Renal pelvis (tissue), 12 donors: ENCODE measurements at places on chromosomes 7 and 10. TPM values are rescaled to one million over a fixed set of nuclear protein-coding genes. Genes with fewer than 3 reads are reported as not detected.

ZNF3 gene
- polyA plus RNA-seq = 57.8 TPM

- DNase-seq = no peak
Observed at GRCh38 chr10:48461623-48462481, 143.0 kb downstream of the ARHGAP22 start.

CACNB2 gene
- polyA plus RNA-seq = 6.1 TPM

- no peak for DNase-seq
Observed at GRCh38 chr7:84188786-84189405, 5.7 kb downstream of the SEMA3A start.

LDB3 gene
- polyA plus RNA-seq = 1.2 TPM

DNA sequence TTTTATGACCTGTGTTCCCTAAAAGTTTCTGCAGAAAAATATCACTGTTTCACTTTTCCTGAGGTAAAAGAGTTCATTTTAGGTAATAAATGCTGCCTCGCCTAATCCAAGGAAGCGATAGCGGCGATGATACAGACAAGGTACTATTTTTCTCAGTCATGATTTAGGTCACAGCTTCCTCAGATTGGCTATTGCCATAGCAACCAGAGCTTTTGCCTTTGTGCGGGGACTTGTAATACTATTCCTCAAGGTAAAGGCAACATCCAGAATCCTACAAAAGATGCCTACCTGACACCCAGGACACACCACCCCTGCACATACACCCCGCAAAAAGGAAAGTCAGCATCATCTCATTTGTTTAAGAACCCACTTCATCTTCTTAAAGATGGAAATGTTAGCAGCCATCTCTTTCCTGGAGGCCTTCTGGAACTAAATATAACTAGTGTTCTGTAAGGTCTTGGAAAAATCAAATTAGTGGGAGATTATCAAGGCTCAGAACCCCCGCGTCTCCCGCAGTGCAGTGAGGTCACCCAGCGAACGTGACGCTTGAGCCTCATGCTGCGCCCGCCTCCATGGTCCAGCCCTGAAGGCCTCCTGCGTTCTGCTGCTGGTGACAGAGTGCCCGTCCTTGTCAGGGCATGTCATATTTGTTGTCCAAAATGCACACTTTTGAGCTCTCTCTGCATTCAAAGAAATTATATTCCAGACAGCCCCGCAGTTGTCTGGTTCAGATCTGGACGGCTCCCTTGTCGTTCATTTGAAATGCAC, 402.0 kb upstream of the RNF32 start:
- DNase-seq = no peak
